ENCODE measurements at places on chromosomes 7 and 10.

DNA sequence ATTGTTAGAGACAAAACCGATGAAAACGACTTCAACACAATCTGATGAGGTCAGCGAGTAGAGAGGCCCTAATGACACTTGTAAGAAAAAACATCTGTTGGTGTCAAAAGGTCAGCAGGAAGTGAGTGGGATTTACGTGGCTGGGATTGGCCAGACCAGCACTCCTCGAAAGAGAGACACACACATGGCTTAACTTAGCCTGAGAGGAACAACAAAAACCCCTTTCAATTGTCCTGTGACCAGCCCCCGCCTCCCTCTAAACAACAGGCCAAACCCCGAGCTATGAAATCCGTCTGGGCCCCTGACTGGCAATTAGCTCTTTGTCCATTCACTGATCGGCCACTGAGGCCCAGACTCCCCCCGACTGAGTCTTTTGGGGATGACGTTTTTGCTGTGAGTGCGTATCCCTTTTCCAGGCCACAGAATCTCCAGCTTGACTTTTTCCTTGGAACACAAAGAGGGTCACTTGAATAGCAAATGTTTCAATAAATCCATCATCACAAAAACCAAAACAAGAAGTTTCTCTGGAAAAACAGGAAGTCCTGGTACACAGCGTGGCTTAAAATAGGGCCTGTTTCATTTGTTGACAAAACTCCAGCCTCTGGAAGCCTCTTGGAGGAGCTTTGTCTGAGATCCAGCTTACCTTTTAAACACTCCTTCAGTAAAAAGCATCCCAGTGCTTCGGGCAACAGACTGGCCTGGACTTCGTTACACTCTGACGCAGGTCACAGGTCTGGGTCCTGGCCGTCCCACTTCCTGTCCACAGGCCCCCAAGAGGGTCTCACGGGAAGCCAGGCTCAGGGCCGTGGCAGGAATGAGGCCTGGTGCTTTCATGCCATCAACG is 103.0 kb downstream of the CTBP2 start:
- DNase-seq: peak; percentile 75

DNA sequence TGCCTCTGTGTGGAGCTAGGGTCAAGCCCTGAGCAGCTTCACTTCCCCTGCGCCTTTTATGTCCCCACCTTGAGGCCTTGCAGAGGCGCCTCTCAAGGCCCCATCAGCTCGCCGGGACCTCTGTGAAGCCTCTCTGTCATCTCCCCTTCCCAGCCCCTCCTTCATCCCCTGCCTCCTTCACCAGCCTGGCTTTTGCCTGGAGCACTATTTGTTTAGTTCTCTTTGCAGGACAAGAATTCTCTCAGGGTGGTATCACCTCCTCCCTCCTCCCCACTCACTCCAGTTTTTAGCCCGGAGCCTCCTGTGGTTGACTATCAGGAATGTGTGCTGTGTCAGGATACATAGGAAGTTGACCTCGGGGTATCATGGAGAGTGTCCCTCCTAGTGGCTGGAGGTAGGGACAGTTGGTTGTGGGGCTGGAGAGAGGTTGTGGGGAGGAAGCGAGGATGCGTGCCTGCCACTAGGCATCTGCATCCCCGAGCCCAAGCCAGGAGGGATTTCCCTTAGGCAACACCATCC is 89.8 kb upstream of the ANLN start:
- DNase-seq: no peak

DNA sequence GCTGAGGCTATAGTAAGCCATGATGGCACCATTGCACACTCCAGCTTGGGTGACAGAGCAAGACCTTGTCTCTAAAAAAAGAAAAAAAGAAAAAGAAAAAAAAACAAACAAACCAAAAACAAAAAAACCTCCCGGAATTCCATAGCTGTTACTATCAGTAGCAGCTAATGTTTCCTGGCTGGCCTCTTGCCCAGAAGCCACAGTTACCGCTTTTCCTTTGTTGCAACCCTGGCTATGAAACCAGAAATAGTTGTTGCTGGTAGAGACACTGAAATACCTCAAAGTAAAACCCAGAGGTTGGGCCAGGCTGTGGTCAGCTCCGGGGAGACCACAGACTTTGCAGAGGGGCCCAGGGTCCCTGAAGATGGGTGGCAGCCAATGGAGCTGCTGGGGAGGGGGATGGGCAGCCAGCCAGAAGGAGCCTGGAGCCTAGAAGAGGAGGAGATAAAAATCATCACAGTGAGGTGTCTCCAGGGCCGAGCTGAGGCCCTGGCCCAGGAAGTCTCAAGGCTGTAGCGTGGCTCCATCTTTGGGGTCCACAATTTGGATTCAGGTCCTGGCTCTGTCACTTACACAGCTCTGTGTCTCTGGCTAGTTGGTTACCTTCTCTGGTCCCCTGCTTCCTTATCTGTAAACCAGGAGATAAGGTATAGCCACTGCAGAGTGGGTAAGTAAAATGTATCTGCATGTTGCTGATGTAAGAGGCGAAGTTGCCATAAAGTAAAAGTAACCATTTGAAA is 3.4 kb upstream of the CHST12 start:
- no peak for DNase-seq

DNA sequence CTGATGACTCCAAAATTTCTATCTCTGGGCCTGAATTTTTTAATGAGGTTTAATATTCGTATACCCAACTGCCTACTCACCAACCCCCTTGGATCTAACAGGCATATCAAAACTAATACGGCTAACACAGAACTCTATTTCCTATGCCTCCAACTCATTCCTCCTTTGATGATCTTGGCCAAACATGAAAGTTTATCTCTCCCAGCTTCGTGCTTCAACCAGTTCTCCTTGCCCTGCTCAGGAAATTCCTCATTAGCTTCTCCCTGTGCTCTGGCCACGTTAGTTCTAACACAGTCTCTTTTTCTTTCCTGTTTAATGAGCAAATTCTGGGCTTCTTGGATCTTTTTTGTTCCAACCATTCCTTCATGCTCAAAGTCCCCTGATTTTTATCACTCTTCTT is 138.9 kb upstream of the PTN start:
- no peak for DNase-seq

DNA sequence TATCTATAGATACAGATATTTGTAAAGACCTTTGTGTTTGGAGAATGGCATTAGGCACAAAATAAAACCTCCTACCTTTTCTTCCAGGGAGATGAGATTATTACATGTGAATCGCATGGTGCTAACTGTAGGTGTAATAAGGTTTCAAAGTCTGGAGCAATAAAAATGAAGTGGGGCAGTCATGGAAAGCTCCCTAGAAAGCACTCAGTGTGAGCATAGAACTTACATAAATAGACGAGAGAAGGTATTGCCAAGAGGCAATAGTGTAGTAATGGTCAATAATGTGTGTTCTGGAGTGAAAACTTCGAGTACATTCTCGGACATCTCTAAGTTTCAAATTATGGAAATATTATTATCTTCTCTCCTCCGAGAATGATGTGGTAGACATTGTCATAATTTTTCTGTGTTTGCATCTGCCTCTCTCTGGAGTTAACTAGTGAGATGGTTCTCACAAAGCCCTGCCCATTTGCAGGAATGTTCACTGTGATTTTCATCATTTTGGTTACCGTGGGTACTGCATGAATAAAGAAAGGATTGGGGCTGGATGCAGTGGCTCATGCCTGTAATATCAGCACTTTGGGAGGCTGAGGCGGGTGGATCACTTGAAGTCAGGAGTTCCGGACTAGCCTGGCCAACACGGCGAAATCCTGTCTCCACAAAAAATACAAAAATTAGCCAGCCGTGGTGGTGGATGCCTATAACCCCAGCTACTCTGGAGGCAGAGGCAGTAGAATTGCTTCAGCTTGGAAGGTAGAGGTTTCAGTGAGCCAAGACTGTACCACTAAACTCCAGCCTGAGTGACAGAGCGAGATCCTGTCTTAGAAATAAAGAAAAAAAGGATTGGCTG is 10.6 kb downstream of the VIM start:
- DNase-seq: no peak

All from Right ventricle myocardium inferior (tissue), 1 donor.